Memory B cell (primary cell): ENCODE measurements at places on chromosomes 13 and 19.

- no peak for DNase-seq
These were observed 6.1 kb upstream of the CLEC4G start for GRCh38 chr19:7738023-7738422.

- DNase-seq, result no peak
These were observed 70.4 kb downstream of the FLT1 start for GRCh38 chr13:28424541-28424940.

DNA sequence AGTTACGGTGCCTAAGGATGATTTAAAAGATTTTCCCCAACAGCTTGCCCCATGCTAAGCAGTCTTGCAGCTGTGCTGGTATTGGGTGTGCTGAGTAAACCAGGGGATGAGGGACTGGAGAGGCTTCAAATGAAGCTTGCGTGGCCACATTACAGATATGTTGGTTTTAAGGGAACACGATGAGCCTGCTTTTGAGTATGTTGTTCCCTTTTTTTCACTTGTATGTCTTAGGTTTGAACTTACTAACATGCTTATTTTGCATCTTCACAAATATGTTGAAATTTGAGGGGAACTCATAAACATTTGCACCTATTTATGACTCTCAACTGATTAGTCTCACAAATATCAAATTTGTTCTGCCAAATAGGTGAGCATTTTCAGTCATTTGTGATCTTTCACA, 2.0 kb upstream of the IL17D start:
- DNase-seq, result no peak

- DNase-seq, result no peak
These were observed 19.2 kb upstream of the GRTP1 start for GRCh38 chr13:113383089-113383488.

- DNase-seq, result no peak
These were observed 80.8 kb downstream of the KL start for GRCh38 chr13:33096886-33097605.

DNA sequence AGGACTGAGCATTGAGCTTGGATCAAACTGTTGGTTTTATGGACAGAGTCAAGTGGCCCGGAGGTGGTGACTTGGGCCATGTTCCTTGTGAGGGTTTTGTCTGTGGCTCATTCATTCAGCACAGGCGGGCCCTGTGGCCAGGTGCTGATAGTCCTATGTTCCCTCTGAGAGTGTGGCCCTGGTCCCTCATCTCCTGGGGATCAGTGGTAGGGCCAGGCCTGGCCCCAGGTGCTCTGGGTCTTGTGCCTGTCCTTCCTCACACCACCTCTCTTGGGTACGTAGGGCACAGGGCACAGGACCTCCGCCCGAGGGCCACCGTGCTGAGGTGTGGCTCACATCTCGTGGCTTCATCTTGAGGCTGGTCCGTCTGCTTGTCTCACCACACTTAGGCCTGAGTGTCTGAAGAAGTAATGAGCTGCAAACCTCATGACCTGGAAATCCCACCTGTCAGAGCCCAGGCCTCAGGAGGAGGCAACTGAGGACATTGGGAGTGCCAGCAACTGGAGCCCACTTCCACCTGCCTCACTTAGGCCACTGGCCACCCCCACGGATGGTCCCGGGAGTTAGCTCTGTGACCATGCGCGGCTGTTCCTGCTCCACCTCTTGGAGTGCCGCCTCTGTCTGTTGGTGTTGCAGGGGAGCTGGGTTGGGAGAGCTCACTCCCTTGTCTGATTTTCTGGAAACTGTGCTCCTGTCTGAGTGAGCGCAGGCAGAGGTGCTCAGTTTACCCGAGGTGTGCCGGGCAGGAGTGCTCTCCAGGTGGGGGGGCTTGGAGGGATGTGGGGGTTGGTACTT, 53.4 kb downstream of the KDM4B start:
- no peak for DNase-seq

- no peak for DNase-seq
These were observed 7.2 kb downstream of the HNRNPL start for GRCh38 chr19:38842439-38843174.

- DNase-seq, result no peak
These were observed 1092.8 kb downstream of the PCDH9 start for GRCh38 chr13:66137384-66137783.

- DNase-seq, result no peak
These were observed 15.8 kb downstream of the CFAP97D2 start for GRCh38 chr13:114194853-114195252.
